ENCODE measurements at places on chromosomes 4 and X.

- DNase-seq: no peak
Measured at GRCh38 chrX:63738696-63739095, 46.3 kb downstream of the ARHGEF9 start.

GRCh38 chr4:139978692-139979091, 175.3 kb downstream of the MAML3 start:
- no peak for DNase-seq

GRCh38 chrX:11137543-11138139, 26.5 kb downstream of the HCCS start:
- DNase-seq: no peak

- DNase-seq: no peak
Measured at GRCh38 chr4:10715696-10716095, 31.1 kb upstream of the CLNK start.

- no peak for DNase-seq
Measured at GRCh38 chrX:39907964-39908661, 189.6 kb downstream of the BCOR start.

DNA sequence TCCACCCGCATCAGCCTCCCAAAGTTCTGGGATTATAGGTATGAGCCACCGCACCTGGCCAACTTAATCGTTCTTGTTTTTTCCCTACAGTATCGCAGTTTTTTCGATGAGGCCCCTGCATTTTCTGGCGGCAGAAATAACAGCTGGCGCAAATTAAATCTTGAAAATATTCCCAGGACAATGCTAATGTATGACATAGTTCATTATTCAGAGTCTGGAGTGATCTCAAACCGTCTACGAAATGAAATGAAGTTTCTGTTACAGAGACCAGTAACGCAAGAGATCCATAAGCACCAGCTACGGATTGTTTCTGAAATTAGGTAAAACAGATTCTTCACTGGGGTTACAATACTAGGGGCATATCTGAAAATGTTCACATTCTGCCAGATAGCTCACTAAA, 27.3 kb downstream of the CXorf58 start:
- no peak for DNase-seq

- no peak for DNase-seq
Measured at GRCh38 chrX:67545036-67545821, 1.4 kb downstream of the AR start.

DNA sequence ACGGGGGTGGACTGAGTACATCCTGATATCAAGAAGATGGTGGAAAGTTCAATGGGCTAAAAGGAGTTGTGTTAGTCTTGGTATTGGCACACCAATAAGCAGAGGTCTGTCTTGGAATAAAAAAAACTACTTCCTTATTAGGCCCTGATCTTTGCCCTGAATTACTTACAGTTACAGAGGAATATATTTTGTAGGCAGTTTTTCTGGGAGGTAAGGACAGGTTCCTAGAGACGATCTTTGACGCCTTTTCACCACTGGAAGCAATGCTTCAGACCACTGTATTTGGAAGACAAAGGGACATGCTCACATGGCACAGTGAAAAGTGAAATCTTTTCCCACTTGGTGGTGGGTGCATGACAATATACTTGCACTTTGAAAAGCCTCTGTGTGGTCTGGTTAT, 618 bp upstream of the XK start:
- DNase-seq: no peak

DNA sequence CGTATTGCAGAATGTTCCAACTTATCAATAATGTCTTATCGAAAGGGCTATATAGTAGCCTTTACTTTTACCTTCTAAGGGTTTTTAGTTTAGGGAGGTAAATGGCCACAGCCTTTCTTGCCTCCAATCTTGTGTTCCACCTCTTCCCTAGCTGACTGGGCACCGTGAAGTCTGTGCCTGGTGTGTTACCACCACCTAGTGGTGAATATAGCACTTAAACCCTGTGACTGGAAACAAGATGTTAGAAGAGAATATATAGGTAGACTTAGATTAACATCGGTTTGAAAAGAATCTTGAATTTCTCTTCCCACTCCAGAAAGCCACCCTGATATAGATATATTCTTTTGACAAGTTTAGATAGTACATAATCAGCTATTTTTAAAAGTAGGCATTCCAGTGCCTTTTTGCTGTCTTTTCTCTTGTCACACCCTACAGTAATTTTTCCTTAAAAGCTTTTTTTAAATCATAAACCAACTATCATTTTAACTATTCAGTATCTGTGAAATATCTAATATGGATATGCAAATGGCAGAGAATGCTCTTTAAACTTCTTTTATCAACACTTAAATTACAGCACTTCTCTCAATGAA, 27.8 kb upstream of the ADH7 start:
- DNase-seq: peak; percentile 5

DNA sequence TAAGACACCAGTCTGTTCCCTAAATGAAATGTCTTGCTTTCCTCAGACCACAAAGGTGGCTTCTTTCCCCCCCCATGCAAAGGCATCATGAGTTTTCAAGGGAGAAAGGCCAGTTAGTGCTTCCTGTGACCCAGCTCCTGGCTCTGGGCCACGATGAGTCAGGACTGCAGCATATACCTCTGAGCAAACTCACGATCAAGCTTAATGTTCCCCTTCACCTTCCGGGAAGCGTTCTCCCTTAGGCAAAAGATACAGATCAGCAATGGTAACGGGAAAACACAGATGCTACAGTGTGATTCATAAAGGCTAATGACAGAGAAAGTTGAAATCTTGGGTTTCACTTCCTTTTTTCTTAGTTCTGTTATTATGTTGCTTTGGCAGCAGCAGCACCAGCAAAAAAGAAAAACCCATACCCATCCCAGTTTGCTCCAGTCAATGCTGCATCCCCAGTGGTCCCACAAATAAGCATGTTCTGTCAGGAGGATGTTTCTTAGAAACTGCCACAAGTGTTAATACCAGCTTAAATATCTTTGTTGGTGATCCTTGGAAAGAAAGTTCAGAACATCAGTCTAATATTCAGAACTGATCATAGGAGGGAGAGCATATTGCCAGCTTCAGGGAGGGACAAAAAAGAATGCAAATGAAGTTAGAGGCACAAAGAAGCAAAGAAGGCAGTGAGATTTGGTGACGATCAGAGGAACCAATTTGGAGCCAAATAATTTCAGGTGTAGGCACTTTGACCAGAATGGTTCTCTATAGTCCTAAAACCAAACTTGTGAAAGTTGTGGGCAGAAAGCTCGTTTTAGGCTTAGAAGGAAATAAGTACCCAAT, 41.2 kb downstream of the LONRF3 start:
- no peak for DNase-seq

GRCh38 chr4:99310389-99310788, 10.8 kb downstream of the ADH1B start:
- DNase-seq: no peak

GRCh38 chrX:6983207-6983955, 164.1 kb upstream of the STS start:
- DNase-seq: no peak

DNA sequence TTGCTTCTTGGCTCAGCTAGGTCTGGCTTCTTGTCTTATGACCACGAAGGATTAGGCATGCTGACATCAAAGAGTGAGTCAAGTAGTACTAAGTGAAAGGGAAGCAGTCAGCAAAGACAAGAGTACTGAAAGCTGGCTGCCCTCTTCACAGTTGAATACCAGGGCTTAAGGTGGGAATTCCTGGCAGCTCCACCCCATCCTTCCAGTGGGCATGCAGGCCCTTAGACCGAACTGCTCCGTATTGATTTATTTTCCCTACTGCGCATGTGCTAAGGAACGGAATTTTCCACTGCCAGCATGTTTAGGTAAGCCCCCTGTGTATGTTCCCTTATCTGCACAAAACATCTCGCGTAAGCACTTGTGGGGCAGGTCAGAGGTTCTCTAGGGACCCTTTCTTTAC, 2320.1 kb downstream of the ARAP2 start:
- DNase-seq: no peak

- DNase-seq: no peak
Measured at GRCh38 chr4:957231-957580, 16.2 kb downstream of the DGKQ start.

DNA sequence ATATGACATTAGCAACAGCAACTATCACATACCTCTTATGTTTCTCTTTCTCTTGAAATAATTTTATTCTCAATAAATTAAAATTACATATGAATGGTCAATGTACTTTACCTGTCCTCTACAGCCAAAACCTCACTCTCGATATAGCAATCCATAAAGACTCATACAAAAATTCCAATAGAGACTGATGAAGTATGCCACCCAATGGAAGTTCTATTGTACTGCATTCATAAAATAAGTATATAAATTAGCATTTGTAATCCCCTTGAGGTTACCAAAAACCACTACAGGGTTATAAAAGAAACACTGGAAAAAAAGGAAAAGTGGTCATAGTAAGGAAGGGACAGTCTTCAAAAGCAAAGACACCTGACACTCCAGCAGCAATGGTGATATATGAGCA, 32.8 kb downstream of the CLDN2 start:
- no peak for DNase-seq

DNA sequence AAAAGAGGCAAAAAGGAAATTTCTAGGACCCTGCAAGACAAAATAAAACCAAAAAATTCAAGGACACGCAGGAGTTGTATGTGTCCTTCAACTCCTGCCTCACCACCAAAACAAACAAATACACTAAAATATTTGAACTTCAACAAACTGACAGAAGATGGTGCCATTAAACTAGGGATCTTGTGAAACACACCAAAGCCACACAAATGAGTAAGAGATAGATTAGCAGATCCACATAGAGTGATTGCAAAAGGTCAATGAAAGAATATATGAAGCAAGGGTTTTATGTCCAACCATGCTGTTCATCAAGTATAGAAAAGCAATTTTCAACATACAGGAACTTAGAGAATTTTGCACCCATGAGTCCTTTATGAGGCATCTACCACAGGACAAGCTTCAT, 40.1 kb upstream of the SCML1 start:
- DNase-seq: no peak

DNA sequence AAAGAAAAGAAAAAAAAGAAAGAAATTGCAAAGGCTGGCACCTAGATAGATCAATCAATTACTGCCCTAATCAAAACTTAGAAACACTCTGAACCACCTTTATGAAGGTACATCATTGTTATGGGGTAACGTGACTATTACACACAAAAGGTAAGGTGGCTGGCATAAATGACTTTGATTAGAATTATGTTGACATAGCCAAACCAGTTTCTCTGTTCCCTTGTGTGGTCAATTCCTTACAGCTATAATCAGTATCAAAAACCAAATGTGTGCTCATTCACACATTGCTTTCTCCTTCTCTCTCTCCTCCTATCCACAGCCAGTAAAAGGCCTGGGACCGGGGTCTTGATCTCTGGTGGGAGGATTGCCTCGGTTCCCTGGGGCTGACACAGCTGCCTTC, 48.7 kb downstream of the RHOH start:
- no peak for DNase-seq

DNA sequence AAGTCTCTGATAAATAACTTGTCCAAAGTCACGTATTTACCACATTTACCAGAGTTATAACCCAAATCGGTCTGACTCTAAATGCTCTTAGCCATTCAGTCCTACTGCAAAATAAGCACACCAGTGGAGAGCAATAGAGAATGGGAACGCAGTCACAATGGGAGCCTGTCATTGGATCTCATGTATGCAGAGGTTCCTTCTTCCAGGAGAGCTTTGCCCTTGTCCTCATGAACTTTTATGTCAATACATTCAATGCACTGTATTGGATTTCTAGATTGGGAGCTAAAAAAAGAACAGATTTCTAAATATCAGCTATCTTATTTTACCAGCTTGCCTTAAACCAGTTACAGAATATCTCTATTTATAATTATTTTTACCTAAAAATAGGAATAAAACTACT, 149.1 kb upstream of the CXXC4 start:
- no peak for DNase-seq

DNA sequence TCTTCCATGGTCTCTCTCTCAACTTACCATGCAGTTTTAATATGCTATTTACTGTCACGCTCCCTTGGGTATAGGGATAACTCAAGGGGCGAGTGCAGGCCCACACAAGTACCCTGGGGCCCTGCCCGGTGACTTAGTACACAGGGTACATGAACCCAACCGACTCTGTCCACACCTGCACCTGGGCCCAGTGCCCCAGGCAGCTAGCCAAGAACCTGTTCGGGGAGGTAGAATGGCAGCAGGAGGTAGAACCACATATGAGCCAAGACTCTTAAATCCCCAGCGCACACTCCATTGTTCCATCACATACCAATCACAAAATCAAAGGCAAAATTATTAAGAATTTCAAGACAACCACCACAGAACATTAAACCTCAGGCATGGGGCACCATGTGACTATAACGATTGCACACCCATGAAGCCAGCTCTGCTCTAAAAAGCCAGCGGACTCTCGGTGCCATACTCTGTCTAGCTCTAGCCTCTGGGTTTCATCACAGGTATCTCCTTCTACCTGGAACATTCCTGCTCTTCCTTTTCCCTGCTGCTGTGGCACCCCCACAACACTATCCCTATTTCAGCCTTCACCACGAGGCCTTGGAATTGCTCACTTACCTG, 14.6 kb downstream of the PHF8 start:
- no peak for DNase-seq

DNA sequence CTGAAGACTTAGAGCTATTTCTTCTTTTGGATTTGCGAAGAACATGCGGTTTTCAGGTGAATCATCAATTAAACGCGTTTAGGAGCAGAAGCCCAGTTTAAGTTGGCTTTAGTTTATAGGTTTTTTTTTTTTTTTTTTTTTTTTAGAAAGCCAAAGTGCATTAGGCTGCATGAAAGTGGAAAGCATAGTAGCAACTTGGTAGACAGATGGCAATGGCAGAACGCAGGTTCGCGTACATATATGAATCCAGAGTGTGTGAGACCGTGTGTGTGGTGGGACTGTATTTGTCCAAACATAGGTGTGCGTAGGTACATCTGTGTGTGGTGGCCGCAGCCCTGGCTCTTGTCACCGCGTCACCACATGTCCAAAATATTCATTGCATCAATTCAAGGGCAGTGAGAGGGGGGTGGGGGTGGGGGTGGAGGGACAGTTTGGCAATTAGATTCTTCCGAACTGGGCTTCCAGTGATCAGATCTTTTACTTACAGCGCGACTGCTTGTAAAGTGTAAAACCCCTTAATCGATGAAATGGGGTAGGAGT, 901 bp downstream of the JADE1 start:
- no peak for DNase-seq

DNA sequence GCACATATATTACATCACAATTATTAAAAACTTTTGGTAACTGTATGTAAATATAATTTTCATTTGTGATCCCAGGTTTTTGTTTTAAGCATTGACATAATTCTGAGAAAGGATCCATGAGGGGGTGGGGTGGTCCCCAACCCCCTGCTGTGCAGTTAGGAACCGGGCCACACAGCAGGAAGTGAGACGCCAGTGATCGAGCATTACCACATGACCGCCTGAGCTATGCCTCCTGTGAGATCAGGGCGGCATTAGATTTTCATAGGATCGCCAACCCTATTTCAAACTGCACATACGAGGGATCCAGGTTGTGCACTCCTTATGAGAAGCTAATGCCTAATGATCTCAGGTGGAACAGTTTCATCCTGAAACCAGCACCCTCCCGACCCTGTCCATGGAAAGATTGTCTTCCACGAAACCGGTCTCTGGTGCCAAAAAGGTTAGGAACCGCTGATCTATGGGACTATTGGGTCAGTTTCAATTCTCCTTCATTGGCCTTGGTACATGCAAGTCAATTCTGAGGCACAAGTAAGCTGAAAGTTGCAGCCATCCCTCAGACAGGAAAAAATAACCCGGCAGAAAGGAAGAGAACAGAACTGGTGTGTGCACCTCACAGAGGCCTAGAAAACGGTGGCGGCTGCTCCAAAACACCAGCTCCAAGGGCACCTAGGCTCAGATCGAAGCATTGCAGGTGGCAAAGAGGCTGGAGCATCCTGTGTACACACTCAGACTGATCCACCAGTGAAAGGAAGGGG, 7.0 kb upstream of the TMSB4X start:
- no peak for DNase-seq

GRCh38 chrX:155766321-155766720, 114.8 kb upstream of the VAMP7 start:
- DNase-seq: no peak

Measured in activated CD8-positive, alpha-beta memory T cell treated with anti-CD3 and anti-CD28 coated beads for 1 hour (primary cell).